ENCODE measurements at places on chromosomes 7 and 10.

DNA sequence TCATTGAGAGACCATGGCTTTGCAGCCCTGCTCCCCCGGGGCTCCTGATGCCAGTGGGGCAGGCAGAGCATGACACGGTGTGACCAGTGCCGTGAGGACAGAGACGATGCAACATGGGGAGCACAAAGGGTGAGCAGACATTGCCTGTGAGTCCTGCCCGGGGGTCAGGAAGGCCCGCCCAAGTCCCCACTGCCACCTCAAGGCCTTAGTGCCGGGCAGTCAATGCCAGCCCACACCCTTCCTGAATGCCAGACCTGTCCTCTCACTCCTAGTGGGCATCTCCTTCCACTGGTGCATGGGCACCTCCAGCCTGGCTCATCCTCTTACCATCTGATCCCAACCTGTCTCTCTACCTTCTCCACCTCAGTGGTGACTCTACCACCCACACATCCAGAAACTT is 157.9 kb upstream of the ZMIZ1 start:
- no peak for DNase-seq

GRCh38 chr10:7027913-7028808 is 382.7 kb downstream of the SFMBT2 start:
- DNase-seq, result no peak

- DNase-seq, result no peak
Observed at GRCh38 chr7:102077081-102077480, 209.6 kb upstream of the SH2B2 start.

DNA sequence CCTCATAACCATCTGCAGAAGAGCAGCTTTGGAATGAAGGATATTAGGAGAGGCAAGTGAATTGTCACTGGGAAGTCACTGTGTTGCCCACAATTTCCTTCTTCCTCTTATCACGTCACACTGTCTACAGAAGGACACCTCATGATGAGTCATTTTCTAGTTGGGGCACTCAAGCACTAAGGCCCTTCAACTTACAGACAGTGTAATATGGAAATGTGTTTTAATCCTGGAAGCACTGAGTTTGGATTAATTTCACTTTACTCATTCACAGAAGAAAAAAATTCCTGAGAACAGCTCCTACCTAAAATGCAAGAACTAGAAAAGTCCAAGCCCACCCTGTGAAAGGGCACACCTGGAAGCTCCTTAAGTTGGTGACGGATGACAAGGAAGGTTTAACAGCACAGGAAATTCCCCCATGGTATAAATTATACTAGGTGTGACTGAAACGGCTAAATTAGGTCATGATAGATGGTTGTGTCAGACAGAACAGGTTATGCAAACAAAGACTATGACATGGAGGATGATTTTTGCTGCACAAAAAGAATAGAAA is 56.6 kb downstream of the PARD3 start:
- DNase-seq, result no peak

DNA sequence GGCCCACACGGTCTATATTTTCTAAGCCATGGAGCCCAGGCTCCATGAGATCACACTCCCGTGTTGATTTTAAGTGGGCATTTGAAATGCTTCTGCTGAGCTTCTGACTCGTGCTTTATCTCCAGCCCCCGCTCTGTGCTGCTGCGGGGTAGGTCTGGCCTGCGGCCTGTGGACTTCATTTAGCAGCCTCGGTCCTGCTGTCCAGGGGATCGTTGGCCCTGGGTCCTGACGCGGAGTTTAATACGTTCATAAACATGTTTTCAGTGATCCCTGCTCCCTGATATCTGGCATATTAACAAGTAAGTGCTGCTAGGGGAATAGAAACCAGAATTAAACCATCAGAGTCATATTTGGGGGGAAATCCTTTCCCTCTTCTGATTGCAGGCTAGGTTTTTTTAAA is 540.3 kb upstream of the MGMT start:
- no peak for DNase-seq

- no peak for DNase-seq
Observed at GRCh38 chr10:70174058-70174741, 3.9 kb upstream of the SAR1A start.

GRCh38 chr10:100743626-100744135 is 1.7 kb upstream of the PAX2 start:
- DNase-seq, result peak; percentile 66

DNA sequence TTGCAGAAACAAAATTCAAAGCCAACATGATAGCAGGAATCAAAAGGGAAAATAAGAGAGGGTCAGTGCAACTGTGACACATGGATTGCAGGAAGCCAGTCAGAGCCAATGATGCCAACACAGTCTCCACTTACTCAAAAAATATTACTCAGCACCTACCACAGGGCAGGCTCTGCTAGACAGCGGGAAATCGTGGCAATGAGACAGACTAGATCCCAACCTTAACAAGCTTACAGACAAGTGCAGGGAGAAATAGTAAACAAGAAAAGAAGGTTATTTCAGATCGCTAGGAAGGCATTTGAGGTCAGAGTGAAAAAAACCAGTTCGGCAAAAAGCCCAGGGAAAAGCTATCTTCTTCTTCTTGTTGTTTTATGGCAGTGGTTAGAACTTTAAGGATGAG is 45.2 kb upstream of the NPFFR1 start:
- DNase-seq, result no peak

Data from NCI-H1105 treated with DMSO at 0.1 percent for 48 hours (cell line).